ENCODE measurements at places on chromosomes 13 and 19.

GRCh38 chr19:4152241-4152998, 1.0 kb upstream of the CREB3L3 start:
- no peak for DNase-seq

GRCh38 chr19:41998246-41999020, 4.4 kb upstream of the ATP1A3 start:
- no peak for DNase-seq

DNA sequence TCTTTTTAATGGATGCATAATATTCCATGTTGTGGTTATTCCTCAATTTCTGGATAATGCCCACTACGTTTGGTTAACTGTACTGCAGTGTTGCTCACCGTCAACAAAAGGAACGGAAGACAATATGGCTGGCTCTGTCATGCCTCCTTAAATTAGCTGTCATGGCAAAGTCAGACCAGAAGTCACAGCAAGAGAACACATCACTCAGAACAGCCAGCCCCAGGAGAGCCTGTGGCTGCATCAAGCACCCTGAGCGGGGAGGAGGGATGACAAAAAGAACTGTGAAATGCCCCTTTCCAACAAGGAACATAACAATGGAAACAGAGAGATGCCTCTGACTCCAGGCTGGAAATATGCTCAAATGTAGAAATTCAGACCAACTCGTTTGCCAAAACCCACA, 366.0 kb upstream of the ZNF507 start:
- DNase-seq, result no peak

DNA sequence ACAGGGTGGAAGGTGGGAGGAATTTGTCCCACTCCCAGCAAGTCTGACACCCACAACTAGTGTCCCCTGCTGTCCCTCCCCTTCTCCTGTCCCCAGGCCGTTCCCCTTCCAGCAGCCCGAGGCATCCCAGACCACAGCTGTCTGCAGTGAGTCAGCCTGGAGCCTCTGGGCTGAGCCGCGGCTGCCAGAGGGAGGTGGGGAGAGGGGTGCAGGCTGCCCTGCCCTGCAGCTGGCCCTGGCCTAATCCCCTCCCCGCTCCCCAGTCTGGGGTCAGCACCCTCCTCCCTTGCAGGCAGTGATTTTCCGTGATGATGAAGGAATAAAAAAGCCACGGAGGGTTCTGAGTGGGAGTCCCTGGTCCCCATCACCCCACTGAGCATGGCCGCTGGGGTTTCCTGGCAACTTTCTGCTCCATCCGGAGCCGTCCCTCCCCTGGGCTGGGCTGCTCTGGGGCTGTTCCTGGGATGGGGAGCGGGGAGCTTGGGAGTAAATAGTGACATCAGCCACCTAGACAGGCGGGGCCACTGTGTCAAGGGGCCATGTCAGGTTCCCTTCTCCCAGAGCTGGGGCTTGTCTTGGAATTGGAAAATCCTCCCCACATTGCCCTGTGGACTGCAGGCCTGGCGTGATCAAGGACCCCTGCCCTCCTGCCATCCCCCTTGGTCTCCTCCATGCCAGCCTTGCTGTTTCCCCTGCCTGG, 16.8 kb downstream of the SPC24 start:
- peak; percentile 83 for DNase-seq

GRCh38 chr19:8392017-8392591, 1.9 kb downstream of the RAB11B start:
- DNase-seq, result peak; percentile 56
